ENCODE measurements at places on chromosomes 11 and 22.
A peak's percentile ranks its signal among the peaks of the same experiment; 100 is the strongest.

DNA sequence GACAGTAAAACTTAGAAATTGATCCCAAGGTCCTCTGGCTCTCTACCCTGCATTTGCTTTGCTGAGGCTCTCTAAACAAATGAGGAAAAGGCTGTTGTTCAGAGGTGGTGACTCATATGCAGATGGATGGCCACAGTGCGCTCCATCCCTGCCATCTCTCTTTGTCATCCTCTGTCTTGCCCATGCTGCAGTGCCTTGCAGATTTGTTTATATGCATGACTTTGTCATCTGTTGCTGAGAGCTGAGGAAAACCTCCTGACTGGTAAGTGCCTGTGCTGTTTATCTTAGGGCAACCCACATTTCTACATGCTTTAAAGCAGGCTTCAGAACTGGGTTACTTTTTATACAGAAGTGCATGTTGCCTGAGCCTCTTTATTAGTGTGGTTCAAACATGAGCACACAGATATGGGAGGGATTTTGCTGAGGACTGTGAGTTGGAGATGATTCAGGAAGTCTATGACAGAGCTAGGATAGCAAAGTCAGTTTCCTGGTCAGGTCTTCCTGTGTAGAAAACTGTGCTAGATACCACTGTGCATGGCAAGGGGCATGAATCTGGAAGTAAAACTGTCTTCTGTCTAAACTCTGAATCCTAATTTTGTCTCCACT, 57.4 kb downstream of the JAM3 start:
- peak; percentile 34 for DNase-seq

GRCh38 chr22:50270666-50271394, 650 bp upstream of the MAPK11 start:
- DNase-seq = no peak

DNA sequence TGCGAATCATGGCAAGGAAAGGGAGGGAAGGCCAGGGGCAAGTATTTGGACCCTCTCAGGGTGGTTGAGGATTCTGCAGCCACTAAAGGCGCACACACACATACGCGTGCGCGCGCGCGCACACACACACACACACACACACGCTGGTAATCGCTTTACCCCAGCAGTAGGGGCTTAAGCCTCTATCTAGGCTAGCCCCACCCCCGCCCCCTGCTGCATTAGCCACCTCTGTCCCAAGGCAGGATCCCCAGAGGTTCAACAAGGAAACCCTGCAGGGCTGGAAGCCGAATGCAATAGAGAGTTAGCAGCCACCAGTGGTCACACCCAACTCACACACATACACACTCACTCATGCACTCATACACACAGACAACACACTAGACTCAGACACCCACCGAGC, 28.6 kb upstream of the ELFN2 start:
- DNase-seq = no peak

- peak; percentile 34 for DNase-seq
Observed at GRCh38 chr11:16791191-16791961, 52.9 kb downstream of the C11orf58 start.

- DNase-seq = no peak
Observed at GRCh38 chr11:122791836-122792235, 46.5 kb upstream of the CRTAM start.

DNA sequence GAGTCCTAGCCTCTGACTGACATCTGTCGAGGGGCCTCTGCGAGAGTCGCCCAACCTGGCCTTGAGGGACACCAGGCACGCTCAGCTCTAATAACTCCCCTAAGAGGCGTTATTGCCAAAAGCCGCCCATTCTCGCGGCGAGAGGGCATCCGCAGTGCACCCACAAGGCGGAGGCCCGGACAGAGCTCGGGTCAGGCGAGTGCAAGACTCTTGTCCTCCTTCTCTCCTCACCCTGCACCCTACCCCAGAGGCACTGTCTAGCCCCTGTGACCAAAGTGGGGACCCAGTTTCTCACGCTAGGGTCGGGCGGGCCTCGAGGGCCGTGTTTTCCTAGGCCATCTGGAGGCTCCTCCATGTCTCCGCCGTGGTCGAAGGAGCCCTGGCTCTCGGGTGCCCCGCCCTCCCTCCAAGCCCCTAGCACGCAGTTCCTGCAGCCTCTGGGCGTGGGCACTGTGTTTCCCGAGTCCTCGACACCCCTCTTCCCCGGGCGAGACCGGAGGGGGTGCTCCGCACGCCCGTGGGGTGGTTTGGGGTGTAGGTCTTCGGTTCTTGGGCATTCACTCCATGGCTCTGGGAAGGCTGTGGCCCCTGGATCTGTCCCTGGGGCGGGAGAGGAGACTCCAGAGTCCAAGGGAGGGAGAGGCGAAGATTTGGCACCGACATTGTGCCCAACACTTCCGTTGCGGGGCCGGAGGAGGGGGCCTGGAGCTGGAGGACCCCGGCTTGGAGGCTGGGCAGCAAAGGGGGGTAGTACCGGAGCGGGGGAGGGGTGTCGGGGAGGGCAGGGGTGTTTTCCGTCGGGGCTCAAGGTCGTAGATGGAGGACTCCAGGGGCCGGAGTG, 1.0 kb downstream of the CHRM4 start:
- DNase-seq = no peak
